CD8-positive, alpha-beta memory T cell (primary cell): ENCODE measurements at places on chromosomes 16 and 17.

DNA sequence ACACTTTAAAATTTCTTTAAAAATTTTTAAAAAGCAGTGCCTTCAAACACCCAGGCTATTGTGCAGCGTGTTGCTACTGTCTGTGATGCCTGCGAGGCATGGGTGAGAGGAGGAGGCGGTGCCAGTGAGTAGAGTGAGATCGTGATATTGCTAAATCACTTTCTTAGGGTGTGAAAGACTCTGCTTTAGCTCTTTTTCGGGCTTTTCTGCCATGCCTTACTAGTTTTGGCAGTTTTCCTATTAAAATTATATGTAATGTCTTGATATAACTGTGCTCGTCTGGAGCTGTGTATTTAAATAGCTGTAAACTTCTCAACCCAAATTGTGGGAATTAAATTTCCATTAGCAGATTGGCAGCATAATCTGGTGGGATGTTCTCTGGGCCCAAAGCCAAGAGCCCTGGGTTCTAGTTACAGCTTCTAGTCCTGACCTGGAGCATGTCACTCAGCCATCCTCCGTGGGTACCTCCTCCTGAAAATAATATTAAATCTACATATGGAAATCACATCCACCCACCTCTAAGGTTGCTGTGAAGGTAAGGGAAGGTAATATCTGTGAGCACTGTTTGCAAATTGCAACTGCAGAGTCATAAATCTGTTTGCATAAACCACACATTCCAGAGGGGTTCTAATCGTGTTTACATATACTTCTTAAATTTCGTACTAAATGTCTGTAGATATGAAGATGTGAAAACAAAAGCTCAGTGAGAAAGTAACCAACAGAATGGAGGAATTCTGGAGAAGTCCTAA, 264.3 kb upstream of the CACNG5 start:
- DNase-seq: no peak

- no peak for DNase-seq
These were observed 4.6 kb downstream of the CFAP20 start for GRCh38 chr16:58124601-58124915.

DNA sequence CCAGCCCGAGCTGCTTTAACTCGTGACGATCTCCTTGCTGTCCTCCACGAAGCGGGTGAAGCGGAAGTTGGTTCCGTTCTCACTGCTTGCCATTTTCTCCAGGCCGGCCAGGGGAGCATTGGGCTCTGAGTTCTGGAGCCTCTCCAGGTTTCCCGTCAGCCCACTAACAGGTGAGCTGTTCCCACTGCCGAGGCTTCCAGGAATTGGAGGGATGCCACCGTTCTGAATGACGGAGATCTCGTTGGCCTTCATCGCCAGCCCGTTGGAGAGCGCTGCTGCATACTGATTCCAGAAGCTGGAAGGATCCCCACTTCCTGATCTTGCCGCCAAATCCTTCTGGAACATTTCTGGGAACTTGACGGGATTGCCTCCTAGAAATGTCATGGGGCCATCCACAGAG, 14.0 kb downstream of the SALL1 start:
- DNase-seq: no peak

- no peak for DNase-seq
These were observed 27.7 kb downstream of the ATPAF2 start for GRCh38 chr17:18011286-18011685.

- DNase-seq: no peak
These were observed 76.3 kb downstream of the KSR1 start for GRCh38 chr17:27532269-27533263.
